ENCODE measurements at places on chromosomes 13 and 19.

GRCh38 chr19:19547674-19548336 is 9.7 kb downstream of the CILP2 start:
- DNase-seq, result no peak

DNA sequence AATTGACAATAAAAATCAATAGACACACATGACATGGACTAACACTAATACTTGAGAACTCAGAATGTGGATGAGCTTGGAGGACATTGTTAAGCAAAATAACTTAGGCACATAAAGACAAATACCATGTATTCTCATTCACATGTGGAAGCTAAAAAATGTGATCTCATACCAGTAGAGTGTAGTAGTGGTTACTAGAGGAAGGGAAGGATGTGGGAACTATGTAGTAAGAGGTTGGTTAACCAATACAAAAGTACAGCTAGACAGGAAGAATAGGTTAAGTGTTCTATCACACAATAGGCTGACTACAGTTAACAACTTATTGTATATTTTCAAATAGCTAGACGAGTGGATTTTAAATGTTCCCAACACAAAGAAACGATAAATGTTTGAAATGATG is 415.8 kb upstream of the KLF12 start:
- DNase-seq, result no peak

DNA sequence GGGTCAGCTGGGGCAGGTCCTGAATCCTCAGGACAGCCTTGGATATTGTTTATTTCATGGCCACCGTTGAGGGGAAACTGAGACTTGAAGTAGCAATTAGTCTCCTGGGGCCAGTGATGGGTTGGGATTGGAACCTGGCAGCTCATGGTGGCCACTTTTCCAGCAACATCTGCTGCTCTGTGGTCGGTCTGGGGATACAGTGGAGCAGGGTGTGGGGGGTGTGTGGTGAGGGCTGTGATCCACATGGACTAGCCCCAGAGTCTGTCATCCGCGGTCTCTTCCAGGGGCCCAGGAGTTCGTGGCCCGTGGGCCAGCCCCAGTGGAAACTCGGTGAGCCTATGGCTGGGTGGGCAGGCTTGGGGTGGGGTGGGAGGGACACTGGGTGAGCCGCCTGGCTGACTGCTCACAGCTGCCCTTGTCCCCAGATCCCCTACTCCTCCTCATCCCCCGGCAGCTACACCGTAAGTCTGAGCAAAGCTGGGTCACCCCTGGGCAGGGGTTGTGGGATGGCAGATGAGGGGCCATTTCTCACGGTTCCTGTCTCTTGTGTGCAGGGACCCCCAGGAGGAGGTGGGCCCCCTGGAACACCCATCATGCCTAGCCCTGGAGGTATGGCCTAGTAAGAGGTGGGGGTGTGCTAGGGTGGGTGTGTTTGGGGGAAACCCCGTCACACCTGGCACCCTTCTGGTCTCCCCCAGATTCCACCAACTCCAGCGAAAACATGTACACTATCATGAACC is 5.5 kb downstream of the ISYNA1 start:
- no peak for DNase-seq

- DNase-seq, result no peak
These were observed 30.9 kb upstream of the KCTD12 start for GRCh38 chr13:76917095-76917494.

DNA sequence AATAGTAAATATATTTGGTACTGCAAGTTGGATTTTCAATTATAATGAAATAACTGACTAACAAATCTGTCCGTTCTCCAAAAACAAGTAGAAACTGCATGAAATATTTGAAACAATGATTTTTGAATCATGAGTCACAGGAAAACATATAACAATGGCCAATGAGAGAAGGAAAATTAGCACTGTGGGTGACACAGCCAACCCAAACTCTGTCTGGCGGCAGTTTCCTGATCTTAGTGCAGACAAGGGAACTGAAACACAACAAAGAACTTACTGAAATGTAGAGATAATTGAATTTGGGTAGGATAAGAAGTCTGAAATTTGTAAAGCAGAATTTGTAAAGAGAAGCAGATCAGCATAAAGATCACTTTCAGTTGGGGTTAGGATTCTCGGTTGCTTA is 2743.3 kb upstream of the PCDH20 start:
- DNase-seq, result no peak

DNA sequence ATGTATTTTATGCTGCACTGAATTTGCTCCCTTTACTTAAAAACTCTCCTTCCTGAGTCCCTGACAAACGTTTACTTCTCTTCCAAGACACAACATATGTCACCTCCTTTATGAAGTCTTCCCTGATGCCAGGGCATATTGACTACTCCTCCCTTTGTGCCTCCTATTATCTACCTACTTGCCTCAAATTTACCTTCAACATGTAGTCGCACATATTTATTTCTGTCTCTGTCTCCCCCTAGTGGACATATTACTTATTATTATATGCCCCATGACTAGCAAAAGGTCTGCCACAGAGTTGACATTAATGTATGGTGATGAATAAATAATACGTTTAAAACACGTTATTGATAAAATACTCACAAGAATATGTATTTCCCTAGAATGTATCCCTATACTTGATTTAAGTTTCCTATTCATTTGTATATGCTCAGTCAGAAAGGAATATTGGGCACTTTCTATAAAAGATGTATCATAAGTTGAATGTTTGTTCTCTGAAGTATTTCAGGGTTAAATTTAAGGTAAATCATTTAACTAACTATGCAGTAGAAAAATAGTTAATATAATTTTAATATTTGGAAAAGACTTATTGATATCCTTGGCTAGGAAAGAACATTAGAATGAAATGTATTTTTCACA is 250.3 kb upstream of the ATXN8OS start:
- no peak for DNase-seq

GRCh38 chr19:18733196-18733647 is 49.7 kb downstream of the CRTC1 start:
- DNase-seq, result no peak

GRCh38 chr19:55495646-55496349 is 7.6 kb downstream of the SSC5D start:
- DNase-seq, result no peak

GRCh38 chr13:47126432-47126831 is 229.6 kb upstream of the HTR2A start:
- DNase-seq, result no peak

- DNase-seq, result no peak
These were observed 231.9 kb downstream of the KLF12 start for GRCh38 chr13:73902296-73902695.

Data from activated T-cell treated with anti-CD3 and anti-CD28 coated beads for 4 hours (primary cell).